Midbrain (tissue), 1 donor: ENCODE measurements at places on chromosomes 11 and 22.

GRCh38 chr11:118263112-118263511 lies 985 bp downstream of the MPZL2 start:
- no peak for DNase-seq

- DNase-seq = no peak
Measured at GRCh38 chr22:17496841-17497240, 66.5 kb upstream of the SLC25A18 start.

- peak; percentile 1 for DNase-seq
Measured at GRCh38 chr11:43278193-43278956, 33.4 kb upstream of the API5 start.

- peak; percentile 82 for DNase-seq
Measured at GRCh38 chr11:122215244-122215992, 99.4 kb upstream of the BLID start.

GRCh38 chr11:66561975-66562248 lies 6.5 kb downstream of the CTSF start:
- DNase-seq = no peak

DNA sequence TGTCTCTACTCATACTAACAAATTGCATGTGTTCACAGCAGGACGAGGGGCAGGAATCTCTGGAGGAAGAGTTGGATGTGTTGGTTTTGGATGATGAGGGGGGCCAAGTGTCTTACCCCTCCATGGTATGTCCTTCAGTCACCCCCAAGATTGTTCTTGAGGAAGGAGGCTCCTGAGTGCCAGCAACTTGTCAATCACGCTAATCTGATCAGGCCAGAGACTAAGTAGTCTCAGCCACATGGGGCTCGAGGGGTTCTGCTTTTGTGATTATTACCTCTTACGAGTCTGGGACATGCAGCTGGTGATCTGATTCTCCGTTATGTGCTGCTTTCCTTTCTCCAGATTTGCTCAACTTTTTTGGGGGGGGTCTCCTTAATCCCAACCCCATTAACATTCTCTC lies 54.3 kb downstream of the CTNND1 start:
- DNase-seq = no peak

DNA sequence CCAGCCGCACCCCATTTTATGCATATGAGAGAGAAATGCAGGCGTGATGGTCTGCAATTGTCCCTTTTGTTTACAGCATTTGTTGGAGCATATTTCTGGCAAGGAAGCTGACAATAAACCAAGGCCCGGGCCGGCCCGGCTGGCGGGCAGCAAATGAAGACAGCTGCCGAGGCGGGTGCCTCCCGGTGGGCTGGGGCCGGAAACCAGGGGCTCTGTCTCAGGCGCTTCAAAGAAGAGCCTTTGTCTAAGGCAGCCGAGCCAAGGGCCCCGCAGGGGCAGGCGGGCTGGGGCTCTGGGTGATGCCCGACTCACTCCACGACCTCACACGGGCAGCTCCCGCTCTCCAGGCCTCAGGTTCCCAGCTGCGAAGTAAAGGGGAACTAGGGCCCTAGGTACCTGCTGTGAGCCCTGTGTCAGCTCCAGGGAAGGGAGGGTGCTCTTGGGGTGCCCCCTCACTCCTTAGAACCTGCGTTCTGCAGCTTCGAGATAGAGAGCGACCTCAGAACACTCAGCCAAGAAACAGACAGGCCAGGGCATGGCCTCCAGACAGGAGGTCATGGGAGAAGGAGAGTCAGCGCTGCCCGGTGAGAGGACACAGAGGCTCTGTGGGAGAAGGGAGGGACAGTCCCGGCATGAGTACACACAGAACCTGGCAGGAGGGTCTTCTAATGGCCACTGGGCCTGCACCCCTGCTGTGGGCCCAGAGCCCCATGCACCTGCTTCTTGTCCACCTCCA lies 2.4 kb downstream of the LINC01488 start:
- no peak for DNase-seq

DNA sequence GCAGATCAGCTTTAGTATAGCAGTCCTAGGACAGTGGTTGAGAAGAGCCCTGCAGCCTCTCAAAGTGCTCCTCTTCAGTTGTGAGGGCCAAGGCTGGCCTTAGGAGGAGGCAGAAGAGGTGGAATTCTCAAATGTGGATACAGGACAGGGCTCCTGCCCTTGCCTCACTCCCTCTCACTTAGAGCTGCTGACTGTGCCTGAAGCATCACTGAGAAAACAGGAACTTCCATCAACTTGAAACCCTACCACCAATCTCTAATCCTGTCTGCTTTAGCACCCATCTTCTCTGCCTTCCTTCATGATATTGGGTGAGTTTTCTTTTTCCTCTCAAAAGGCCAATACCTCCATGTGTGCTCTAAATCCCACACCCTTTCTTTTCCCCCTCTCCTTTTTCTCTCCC lies 14.4 kb upstream of the UCP3 start:
- no peak for DNase-seq

DNA sequence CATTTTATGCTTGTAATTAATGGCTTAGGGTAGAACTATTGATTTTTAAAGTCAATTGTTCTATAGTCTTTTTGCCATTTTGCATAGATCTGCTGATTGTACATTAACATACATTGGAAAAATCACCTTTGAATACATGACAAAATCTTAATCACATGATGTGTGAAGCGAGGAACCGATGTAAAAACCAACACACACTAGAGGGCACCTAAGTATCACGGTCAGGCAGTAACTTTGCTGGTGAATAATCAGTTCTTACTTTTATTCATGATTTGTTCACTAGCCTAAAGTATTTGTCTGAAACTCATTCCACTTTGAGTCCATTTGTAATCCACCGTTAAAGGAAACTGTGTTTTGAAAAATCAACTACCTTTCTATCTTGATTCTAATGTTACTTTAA lies 28.2 kb downstream of the JHY start:
- no peak for DNase-seq

- DNase-seq = no peak
Measured at GRCh38 chr11:4607096-4607495, 935 bp downstream of the TRIM68 start.

GRCh38 chr11:11798586-11799438 lies 43.0 kb upstream of the USP47 start:
- DNase-seq = peak; percentile 70

DNA sequence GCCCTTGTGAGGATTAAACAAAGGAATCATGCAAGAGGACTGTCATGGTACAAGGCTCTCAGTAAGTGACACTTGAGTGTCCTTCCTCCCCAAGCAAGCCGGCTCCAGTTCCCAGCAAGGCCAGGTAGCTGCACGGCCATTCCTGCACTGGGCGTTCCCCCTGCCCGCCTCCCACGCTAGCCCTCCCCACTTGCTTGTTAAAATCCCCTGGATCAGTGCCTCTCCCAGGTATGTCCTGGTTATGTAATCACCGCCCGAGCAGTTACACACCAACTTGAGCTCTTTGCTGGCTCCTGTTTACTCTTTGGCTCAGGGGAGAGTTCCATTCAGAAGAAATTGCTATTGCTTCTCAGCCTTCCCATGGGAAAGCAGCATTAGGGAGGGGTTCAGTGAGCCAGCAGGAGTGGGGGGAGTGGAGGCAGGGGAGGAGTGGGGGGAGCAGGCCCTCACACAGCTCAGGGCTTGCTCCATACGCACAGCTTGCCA lies 19.4 kb upstream of the MYEOV start:
- no peak for DNase-seq

DNA sequence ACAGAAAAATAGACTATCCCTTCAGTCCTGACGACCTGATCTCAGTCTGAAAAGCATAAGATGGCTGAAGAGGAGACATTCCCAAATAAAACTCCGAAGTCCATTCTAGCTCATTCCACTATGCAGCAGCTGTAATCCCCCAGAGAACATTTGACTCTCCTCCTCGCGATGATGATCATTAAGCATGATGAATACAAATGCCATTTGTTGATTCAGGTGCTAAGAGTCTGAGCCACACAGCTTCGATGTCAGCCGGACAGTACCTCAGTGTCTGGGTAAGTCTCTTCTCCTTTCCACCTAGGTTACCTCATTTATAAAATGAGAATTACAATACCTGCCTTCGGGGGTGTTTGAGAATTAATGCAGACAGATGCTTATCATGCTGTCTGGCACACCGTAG lies 94.8 kb downstream of the TENM4 start:
- DNase-seq = no peak

GRCh38 chr22:42436404-42436803 lies 4.2 kb upstream of the NFAM1 start:
- DNase-seq = no peak

DNA sequence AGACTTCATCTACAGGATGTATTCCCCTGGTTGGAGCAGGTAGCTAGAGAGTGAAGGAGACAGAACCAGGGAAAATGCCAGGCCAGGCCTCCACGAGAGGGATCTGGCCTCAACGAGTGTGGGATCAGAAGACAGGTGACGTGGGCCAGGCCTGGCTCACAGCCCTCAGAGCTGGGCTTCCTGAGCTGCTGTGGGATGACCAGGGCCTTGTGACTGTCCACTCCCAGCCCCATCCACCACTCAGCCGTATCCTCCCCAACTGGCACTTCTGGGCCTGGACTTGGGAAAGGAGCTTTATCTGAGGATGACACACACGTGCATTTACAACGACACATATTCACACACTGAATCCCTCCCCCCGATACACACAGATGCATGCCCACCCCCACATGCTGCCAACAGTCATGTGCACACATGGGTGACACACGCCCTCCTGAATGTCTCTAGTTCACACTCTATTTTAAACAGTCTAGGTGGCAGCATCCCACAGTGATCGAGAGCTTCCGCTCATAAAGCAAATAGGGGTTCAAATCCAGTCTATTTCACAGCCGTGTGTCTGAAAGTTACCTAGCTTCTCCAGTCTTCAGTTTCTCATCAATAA lies 93.1 kb downstream of the TP53I11 start:
- no peak for DNase-seq

DNA sequence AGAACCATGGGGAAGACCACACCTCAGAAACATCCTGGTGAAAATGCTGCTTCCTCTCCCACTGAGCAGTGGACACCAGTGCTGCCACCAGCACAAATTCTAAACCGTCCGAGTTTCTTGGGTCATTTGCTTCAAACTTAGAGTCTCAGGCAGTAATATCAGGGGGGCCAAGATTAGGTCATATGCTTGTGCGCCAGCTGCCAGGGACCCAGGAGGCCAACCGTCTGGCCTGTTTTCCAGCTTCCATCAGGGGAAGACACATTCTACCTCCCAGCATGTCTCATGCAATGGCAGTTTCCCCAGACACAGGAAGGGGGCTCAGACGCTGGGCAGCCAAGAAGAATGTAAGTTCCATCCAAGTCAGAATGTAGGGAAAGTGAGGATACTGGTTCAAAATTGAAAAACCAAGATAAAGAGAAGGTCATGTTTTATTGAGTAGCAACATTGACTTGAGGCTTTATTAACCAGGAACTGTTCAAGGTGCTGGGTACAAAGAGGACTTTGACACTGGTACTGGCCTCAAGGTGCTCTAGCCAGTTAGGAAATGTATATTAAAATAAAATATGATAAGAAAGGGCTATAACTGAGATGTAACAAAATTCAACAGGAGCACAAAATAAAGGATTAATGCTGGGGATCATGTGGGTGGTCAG lies 59.7 kb upstream of the EED start:
- no peak for DNase-seq

DNA sequence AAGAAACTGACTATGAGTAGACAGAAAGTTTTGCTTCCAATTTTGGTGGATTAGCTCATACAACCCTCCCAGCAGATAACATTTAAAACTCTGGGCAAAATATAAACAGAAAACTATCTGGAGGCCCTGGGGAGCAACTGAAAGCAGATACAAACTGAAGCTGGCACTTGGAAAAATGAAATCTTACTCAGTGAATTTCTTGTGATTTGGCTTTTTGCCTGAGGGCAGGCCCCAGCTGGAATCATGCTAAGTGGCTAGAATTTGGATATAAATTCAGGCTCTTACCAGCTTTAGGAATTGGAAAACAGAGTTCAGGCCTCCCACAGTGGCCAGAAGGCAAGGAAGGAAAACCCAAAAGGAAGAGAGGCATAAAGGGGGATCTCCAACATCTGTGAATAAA lies 85.8 kb downstream of the EFCAB6 start:
- DNase-seq = no peak

DNA sequence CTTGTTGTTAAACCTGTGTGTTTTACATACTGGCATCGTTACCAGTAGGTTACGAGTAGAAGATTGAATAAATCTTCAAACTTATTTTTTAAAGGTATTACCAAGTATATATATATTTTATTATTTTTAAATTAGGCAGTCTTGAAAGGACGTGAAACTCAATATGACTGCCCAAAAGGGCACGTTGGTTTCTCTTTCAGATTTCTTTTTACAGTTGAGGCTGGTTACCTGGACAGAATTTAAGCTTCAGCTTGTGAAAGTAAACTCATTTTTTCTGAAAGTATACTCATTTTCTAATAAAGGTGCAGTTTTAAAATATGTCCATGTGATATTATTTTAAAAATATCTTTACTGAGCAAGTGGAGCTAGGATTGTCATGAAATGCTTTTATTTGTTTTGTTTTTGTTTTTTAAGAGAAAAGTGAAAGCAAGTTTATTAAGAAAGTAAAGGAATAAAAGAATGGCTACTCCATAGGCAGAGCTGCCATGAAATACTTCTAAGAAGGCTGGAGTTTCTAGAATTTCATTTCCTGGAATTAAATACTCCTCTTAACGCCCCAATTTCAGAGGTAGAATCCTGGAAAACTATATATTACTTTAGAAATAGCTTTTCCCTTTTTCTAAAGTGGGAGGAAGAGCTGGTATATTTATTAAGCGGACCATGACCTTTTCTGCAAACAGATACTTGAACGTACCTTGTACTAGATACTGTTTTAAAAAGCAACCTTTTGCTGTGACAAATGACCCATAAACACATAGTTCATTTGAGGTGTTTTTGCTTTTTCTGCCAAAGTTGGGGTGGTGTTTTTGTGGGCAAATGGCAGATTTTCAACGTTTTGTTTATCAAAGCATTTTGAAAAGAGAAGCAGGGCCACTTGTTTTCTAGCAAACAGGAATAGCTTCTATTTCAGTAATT lies 1.9 kb downstream of the FBXO7 start:
- DNase-seq = no peak

GRCh38 chr11:82194521-82194920 lies 539.1 kb downstream of the FAM181B start:
- DNase-seq = no peak

DNA sequence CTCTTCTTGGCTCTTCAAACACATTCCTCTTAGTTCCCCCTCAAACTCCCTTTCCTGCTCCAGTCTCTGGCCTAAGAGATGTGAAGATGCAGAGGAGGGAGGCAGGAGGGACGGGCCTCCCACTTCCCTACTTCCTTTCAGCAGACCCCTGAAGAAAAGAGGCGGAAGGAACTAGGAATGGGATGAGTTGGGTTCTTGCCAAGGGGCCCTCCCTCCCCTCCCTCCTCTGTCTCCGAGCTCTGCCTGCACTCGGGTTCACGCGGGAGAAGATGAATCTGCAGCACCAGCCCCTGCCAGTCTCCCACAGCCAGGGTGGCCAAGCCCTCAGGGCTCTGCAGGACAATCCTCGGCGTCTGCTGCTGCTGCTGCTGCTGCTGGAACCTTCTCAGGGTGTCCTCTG lies 24.3 kb upstream of the PKNOX2 start:
- no peak for DNase-seq
